Fibroblast of lung (primary cell): ENCODE measurements at places on chromosomes 5 and 9. TPM values are rescaled to one million over a fixed set of nuclear protein-coding genes. Genes with fewer than 3 reads are reported as not detected.

DNA sequence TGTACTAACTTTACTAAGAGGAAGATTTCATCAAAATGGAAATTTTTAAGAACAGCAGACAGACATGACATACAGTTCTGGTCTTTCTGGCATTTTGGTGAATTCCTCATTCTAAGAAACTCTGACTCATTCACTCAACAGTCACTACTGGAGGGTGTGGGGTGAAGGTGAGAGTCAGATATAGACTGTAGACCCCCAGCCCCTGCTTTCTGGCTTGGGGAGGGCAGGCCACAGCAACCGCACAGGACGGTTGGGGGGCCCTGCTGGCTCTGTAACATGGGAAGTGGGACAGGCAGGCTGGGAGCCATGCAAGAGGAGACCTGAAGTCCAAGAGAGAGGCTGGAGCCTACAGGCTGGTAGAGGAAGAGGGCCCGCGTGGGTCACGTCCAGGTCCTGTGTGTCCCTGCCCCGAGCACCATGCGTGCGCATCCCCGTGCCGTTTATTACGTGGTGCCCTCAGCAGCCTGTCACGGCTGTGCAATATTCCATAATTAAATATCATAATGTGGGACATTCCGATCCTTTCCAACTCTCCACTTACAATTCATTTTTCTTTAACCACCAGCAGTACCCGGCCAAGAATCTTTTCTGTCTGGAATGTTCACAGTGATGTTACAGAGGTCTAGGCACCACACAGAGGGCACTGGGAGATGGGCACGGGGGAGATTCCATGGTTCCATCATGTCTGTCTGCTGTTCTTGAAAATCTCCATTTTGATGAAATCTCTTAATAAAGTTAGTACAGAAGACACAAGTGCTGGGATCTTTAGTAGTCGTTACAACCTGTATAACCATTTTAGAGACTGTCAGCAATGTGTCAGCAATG, 75.5 kb downstream of the SEMA4D start:
- DNase-seq, result no peak

DNA sequence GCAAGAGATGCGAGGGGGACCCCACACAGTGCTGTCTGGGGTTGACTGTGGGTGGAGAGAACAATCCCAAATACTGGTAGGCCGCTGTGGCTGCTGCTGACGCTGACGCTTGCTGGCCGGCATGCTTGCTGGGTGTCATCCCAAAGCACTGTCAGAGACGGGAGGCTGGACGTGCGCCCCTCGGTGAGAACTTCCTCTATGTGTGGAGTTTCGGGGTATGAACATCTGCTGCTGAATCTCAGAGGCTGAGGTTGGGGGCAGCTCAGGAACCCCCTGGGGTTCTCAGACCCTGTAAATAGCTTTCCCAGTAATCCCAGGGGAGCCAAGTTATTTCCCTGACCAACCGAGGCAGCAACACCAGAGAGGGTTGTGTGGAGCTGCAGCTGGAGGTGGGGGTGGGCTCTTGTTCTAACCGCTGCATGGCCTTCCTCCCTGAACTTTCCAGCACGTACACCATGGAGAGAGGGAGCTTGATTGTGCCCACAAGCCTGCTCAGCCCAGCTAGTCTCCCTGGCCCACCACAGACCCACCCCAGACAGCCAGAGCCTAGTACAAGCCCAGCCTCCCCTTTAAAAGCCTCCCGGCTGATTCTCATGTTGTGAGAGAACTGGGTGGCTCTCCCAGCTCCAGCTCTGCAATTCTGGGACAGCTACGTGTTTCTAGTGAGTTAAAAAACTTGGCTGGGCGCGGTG, 21.8 kb upstream of the SLC12A7 start:
- no peak for DNase-seq

DNA sequence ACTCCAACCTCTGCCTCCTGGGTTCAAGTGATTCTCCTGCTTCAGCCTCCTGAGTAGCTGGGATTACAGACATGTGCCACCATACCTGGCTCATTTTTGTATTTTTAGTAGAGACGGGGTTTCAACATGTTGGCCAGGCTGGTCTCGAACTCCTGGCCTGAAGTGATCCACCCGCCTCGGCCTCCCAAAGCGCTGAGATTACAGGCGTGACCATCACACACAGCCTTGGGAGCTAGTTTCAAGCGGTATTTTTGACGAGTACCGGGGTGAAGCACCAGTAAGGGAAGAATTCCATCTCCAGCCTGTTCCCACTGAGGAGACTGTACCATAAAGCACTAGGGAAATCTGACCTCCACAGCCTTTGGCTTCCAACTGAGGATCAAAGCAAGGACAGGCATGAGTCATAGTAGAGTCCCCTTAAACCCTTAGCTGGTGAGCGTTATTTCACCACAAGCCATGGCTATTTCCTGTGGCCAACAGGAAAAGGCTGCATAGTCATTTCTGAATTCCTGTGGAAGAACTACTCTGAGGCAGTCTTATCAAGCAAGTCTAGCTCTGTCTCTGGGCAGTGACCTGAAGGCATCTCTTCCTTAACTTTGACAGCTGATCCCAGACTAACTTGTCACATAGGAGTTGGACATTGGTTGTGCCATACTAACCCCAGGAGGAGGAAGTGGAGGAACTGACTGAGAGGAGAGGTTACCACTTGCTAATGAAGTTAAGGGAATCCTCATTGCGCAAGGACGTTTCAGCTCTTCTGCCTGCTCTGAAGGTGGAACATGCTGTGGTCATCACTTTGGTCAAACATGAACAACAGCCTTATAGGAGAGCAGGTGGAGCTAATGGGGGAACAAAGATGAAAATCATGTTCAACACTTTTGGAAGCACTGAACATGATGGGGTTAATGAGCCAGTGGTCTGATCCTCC, 85.8 kb upstream of the DMRT1 start:
- peak; percentile 96 for DNase-seq

- DNase-seq, result peak; percentile 89
Observed at GRCh38 chr5:39775086-39775796, 350.5 kb upstream of the DAB2 start.

DNA sequence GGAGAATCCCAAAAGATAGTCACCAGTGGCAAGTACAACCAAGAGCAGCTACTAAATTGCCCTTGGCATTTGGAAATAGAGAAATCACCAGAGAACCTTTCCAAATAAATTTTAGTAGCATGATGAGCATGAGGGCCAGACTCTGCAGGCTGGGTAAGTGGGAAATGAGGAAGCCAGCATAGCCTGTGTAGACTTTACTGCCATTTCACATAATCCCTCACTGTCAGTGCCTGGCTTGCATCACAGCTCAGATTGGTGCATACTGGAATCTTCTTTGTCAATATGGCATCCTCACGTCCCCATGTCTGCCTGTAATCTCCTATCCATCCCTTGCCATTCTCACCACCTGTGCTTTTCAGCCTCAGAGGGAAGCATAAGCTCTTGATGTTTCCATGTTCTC, 14.5 kb downstream of the GRAMD2B start:
- DNase-seq, result no peak

- peak; percentile 61 for DNase-seq
Observed at GRCh38 chr5:139243425-139243970, 45.3 kb upstream of the SIL1 start.

DNA sequence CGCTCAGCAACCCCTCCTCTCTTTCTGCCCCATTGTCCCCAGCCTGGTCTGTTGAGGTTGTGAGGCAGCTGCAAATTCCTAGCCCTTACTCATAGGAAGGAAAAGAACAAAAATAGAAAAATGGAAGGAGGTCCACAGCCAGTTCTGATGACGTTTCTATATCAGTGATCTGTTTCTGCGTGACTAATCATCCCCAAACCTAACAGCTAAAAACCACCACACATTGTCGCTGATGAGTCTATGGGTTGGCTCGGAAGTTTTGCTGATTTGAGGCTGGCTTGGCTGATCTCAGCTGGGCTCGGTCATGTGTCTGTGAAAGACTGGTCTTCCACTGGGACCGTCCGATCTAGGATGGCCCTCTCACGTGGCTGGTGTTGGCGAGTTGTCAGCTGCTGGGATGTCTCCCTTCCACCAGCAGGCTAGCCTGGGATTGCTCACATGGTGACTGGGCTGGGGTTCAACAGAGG, 200.6 kb upstream of the ZNF618 start:
- DNase-seq, result peak; percentile 95

DNA sequence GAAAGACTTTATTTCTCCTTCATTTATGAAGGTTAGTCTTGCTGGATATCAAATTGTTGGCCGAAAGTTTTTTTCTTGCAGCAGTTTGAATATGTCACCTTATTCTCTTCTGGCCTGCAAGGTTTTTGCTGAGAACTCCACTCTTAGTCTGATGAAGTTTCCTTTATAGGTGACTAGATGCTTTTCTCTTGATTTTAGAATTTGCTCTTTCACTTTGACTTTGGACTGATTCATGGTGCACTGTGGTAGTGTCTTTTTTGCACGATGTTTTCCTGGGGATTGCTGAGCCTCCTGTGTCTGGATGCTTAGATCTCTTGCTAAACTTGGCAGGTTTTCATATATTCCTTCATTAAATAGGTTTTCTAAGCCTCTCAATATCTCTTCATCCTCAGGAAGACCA, 12.4 kb downstream of the AHRR start:
- no peak for DNase-seq

GRCh38 chr9:4780651-4781050, 12.1 kb upstream of the RCL1 start:
- DNase-seq, result no peak

- DNase-seq, result no peak
Observed at GRCh38 chr9:90684736-90685135, 42.1 kb upstream of the DIRAS2 start.

GRCh38 chr5:118220556-118221195, 767.7 kb downstream of the DTWD2 start:
- peak; percentile 2 for DNase-seq

DNA sequence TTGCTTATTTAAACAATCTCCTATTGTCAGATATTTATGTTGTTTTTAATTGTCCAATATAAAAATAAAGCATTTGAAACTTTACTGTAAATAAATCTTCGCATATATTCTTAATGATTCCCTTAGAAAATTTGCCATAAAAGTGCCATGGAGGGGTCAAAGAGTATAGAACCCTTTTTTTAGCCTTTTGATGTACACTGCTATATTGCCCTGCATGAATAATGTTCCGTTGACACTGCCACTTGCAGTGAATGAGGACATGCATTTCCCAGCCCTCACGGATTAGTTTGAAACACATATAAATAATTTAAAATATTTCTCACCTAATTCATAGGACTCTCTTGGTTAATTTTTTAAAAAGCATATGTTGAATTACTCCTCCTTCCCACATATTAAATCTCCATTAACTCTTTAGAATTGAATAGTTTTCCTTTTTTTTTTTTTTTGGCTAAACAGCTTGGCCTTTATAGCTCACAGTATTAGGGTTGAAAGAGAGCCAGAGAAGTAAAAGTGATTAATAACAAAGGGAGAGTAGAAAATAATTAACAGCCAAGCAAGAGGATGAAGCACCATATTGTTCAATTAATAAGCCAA, 129.8 kb upstream of the SGCD start:
- no peak for DNase-seq

DNA sequence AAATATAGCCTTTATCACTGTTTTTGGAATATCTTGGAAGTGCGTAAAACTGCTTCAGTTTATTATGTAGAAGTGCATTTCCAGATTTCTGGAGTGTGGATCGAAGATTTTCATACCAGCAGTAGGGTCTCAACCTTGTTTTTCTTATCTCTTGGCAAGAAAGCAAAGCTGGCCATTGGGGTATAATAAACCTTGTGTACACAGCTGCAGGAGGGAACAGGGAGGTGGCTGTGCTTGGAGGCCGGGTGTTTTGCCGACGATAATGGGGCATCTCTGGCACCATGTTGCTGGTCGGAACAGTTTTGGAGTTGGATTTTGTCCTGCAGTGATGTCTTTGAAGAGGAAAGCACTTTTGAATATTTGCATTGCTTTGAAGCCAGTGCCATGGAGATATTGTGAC, 308.8 kb upstream of the DMRT1 start:
- no peak for DNase-seq

TSSK1B gene
- under 0.01 and 0.50 TPM in 2 replicates for total RNA-seq

SLC1A1 gene
- total RNA-seq, result 4.1 and 4.5 TPM in 2 replicates

SPIN1 gene
- 88.1 and 121 TPM in 2 replicates for total RNA-seq

NDUFA8 gene
- 26.6 and 29.0 TPM in 2 replicates for total RNA-seq

PSD2 gene
- under 0.01 and 0.17 TPM in 2 replicates for total RNA-seq

FGF18 gene
- total RNA-seq, result 8.0 and 19.3 TPM in 2 replicates

MEGF10 gene
- under 0.01 TPM in 2 replicates for total RNA-seq

PPP1R26 gene
- 8.7 and 8.9 TPM in 2 replicates for total RNA-seq

IFNA2 gene
- not detected in 2 replicates for total RNA-seq

PCDHB2 gene
- total RNA-seq, result 1.8 and 4.6 TPM in 2 replicates

TXNDC8 gene
- not detected in 2 replicates for total RNA-seq

SPINK6 gene
- total RNA-seq, result not detected in 2 replicates

GFI1B gene
- under 0.01 TPM in 1 of 2 replicates, not detected in the other for total RNA-seq
